Substantia nigra (tissue), 51 donors: ENCODE measurements at places on chromosomes 6 and 20.

- DNase-seq, result no peak
These were observed 21.8 kb downstream of the PRKN start for GRCh38 chr6:162705736-162706135.

GRCh38 chr20:44442298-44443070 lies 33.2 kb upstream of the TTPAL start:
- no peak for DNase-seq

GRCh38 chr20:214383-214782 lies 12.7 kb upstream of the DEFB129 start:
- DNase-seq, result no peak

- DNase-seq, result no peak
These were observed 129.7 kb downstream of the FAXC start for GRCh38 chr6:99219788-99220187.

DNA sequence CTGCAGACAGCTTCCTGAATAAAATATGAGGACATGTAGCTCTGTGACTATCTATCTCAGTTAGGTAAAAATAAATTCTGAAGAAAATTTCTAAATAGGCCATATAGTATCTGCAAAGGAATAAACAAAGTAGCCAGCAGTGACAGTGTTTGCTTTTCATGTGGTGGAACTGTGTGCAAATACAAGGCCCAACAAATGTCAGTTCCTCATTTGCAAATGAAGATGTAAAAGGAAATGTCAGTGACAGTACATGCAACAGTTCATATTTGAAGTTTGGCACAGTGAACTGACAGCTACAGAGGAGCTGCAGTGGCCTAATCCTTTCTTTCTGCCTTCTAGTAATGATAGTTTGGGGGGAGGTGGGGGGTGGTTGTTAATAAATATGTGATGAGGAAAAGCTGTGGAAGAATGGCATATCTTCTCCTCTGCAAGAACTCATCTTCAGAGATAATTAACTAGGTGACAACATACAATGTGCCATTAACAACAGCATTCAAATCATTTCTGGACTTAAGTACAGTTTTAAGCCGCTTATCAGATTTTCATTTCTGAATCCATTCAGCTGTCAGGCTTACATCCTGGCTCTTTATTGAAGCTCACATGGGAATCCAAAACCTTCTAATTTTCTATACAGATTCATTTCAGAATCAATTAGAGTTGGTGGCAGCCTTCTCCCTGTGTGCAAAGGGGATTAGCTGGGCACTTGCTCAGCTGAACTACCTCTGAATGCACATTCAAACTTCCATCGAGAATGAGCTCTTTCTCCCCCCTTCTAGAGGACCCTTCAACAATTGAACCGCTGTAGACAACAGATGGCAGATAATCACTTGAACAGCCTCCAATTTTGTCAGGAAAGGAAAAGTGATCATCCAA lies 1059.0 kb upstream of the EPHA7 start:
- DNase-seq, result no peak

GRCh38 chr20:58436868-58437645 lies 48.0 kb downstream of the VAPB start:
- DNase-seq, result no peak

DNA sequence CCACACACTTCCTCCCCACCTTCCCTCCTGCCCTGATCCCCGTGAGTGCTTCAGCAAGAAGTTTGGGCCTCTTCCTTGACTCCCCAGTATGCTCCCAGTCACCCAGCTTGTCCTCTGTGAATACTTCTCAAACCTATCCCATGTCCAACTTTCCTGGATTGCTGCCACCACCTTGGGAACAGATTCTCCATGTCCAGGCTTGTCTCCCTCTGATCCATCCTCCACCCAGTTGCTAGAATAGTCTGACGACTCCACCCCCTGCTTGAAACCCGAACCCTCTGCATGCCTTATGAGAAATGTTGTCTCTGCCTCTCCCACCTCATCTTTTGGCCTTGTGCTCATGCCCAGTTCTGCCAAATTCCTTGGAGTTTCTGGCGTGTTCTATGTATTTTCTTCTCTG lies 108.0 kb downstream of the PPP1R14C start:
- DNase-seq, result no peak

GRCh38 chr6:122265755-122266154 lies 133.7 kb upstream of the HSF2 start:
- DNase-seq, result no peak

DNA sequence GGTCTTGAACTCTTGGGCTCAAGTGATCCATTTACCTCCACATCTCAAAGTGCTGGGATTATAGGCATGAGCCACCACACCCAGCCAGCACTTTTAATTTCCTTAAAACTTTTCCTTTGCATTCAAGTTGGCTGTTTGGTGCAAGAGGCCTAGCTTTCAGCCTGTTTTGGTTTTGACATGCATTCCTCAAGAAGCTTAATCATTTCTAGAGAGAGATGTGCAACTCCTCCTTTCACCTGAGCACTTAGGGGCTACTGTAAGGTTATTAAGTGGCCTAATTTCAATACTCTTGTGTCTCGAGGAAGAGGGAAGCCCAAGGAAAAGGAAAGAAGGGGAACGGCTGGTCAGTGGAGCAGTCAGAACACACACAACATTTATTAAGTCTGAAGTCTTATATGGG lies 13.8 kb upstream of the BLOC1S5 start:
- DNase-seq, result no peak

DNA sequence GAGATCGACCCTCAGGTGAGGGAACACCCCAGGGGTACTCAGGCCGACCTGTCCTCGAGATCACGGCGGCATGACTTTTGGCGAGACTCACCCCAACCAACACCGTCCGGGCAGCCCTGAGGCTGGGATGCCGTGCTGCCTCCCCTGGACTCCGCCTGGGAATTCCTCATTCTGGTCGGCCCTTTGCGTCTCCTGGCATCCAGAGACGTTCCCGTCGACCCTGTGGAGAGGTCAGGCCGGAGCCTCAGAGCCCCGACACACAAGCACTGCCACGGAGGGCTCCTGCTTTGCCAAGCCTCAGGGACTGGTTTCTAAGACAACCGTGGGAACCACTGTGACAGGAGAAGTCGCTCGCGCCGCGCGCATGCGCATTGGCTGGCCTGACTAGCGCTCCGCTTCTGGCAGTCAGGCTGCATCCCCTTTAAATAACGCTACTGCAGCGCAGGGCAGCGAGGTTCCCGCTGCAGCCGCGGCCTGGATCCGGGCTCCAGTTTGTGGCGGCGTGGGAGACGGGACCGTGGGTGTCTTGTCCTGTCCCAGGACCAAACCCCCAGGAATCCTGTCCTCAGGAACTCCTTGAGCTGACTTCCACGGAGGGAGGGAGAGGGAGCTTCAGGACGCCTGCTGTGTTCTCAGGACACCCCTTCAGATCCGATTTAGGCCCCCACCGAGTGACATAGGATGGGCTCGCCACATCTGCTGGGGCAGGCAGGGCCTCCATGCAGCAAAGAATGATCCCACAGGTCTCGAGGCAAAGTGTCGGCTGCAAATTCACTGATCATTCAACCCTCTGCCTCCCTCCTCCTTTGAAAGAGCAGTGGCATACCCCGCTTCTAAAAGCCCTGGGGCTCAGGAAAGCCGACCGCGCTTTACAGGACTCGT lies 163.2 kb upstream of the ZNF337 start:
- DNase-seq, result peak; percentile 87

GRCh38 chr6:142886431-142887170 lies 58.4 kb downstream of the HIVEP2 start:
- no peak for DNase-seq

GRCh38 chr6:108169464-108170331 lies 3.9 kb downstream of the NR2E1 start:
- no peak for DNase-seq

DNA sequence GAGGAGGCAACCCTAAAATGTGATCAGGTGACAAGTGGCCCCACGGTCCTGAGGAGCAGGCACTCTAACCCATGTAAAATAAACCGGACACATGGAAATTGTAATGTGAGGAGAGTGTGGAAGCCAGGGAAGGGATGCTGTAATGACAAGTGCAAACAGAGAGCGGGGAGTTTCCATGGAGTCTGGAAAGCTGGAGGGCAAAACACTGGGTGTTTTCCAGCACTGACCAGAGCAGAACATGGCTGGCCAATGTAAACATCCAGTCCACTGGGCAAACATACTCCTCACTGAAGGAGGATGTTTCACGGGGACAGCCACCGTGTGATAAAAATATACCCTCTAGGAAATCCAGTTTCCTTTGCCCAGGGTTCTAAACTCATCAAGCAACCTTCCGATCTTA lies 219.0 kb upstream of the JARID2 start:
- no peak for DNase-seq

GRCh38 chr6:69843189-69843588 lies 23.2 kb upstream of the COL19A1 start:
- no peak for DNase-seq

GRCh38 chr6:113315879-113316278 lies 541.3 kb upstream of the MARCKS start:
- DNase-seq, result no peak

GRCh38 chr20:8254911-8255582 lies 123.0 kb downstream of the PLCB1 start:
- no peak for DNase-seq

DNA sequence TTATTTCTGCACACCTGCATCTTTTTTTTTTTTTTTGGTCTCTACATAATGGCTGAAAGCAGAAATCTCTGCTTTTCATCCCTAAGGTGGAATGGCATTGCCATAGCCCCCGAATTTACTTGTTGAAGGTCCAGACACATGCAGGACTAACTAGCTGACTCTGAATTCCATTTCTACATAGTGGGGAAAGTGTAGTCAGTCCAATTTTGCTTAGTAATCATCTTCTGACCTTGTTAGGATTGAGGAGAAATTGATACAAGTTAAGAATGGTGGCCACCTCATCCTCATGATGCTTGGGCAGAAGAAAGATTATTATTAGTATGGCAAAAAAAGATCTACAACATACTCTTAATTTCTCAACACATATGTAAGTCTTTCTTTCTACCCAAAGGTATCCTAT lies 16.4 kb upstream of the FAM83B start:
- DNase-seq, result no peak

DNA sequence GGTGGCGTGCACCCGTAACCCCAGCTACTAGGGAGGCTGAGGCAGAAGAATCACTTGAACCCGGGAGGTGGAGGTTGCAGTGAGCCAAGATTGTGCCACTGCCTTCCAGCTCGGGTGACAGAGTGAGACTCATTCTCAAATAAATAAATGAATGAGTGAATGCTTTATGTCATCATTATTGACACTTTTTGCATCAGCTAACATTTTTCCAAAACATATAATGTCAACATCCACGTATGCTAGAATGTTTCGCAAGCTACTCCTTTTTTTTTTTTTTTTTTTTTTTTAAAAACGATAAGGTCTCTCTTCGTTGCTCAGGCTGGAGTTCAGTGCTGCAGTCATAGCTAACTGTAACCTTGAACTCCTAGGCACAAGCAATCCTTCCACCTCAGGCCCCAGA lies 72.2 kb downstream of the SENP6 start:
- DNase-seq, result no peak

- no peak for DNase-seq
These were observed 108.9 kb upstream of the SNX9 start for GRCh38 chr6:157714153-157714490.

- DNase-seq, result no peak
These were observed 306.5 kb upstream of the MAP3K7 start for GRCh38 chr6:90893400-90893799.
